ENCODE measurements at places on chromosomes 1 and 21.

DNA sequence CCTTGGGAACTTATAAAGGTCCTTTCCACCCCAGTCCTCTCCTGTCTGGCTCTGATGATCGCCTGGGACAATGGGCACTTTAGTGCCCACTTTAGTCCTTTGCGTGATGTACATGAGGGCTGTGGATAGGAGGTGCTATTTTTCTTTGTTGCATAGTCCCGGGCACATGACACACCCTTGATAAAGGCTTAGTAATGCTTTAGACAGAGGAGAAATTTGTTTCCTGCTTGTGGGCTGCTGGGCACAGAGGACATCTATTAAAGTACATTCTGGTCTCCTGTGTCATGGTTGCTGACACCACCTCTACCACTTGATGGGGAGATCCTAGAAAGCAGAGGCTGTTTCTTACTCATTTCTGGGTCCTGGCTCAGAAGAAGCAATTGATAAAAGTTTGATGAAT, 5.4 kb upstream of the KNCN start:
- DNase-seq = no peak

- DNase-seq = no peak
These were observed 6.2 kb upstream of the KCNA10 start for GRCh38 chr1:110525249-110525595.

GRCh38 chr1:170240409-170240808, 94.7 kb downstream of the NTMT2 start:
- no peak for DNase-seq

- no peak for DNase-seq
These were observed 372.2 kb downstream of the DISC1 start for GRCh38 chr1:231998791-231999190.

DNA sequence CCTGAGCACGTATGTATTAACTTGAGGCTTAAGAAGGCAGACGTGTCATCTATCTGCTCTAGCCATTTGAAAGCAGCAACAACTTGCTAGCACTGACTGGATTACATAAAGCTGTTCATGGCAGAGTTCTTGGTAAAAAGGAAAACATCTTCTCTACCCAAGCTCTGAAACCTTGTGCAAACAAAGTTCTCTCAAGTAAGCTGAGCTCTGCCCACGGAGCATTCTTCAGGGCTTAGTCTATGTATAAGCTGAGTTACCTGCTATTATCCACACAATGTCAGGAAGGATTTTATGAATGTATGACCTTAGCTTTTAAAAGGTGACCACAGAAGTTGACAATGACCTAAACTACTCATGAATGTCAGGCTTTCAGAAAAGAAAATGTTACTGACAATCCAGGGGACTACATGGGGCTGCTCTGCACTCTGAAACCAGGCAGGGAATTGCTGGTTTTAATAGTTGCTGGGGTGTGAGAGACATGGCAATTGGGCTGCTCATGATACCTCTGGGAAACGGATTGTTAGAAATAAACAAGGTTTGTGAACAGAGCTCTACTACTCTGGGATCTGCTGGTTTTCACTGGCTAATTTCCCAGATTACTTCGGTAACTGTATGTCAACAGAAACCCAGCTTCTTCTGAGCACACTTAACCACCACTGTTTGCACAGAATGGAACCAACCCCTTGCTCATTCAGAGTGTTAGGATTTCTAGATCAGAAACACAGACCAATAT, 29.6 kb upstream of the CCN1 start:
- no peak for DNase-seq

DNA sequence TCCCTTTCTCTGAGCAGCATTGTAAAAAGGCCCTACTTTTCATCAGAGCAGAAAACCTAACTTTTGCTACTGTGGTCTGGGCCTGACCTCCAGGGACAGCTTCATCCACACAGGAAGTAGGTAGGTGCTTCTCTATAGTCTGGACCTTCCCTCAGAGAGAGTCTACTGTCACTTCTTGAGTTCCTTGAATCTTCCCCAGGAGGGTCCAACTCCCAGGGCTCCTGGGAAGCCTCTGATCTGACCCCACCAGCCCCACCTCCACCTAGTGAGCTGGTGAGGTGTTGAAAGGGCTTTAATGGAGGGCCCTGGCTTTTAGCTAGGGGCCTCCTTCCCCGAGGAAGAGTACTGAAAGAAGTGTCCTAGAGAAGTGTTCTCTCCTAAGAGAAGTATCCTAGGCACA, 2.7 kb upstream of the VANGL2 start:
- DNase-seq = no peak

- DNase-seq = no peak
These were observed 307.7 kb downstream of the OMA1 start for GRCh38 chr1:58238846-58239245.

DNA sequence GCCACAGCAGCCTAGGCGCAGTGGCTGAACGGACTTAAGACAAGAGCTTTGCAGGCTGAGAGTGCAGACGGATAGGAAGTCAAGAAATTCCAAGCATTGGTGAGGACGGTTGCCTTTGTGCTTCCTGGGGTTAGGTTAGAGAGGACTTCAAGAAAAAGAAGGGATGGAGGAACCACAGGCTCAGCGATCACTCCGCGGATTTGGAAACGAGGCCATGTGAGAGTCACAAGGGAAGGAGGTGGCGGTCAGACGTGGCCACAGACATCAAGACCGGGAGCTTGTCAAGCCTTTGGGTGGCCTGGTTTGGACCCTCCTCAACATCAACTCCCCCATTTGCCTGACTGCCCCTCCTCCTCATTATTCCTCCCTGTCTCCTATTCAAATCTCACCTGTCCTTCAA, 62.3 kb downstream of the NID1 start:
- no peak for DNase-seq

- DNase-seq = no peak
These were observed 1.2 kb downstream of the ELK4 start for GRCh38 chr1:205630651-205631009.

DNA sequence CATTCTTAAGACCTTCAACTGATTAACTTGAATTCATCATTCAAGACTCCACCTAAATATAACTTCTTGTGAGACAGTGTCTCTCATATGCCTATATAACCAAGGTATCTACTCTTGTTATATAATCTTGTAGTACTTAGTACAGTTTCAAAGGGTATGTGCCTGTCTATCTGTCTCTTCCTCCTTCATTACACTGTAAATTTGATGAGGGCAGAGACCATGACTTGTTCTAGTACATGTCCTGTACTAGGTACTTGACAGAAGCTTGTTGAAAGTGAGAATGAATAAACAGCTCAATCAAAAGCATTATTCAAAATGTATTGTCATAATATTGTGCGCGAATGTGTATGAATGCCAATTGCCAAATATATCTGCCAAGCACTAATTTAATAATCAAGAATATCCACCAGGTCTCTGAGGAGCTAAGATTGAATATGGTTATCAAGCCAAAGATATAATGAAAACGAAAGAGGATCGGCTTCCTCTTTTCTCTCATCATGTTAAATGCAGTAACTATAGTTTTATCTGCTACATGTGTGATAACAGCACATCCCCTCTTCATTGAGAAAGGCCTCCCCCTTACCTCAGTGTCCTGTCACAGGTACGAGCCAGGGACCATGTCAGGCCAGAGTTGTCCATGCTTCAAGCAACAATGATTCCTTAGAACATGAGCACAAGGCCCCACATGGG, 117.3 kb downstream of the UCHL5 start:
- no peak for DNase-seq

GRCh38 chr1:154611150-154611862, 3.3 kb upstream of the ADAR start:
- DNase-seq = no peak

GRCh38 chr1:32336963-32337675, 1.1 kb upstream of the MARCKSL1 start:
- DNase-seq = peak; percentile 22

GRCh38 chr1:40382108-40382460, 8.6 kb downstream of the SMAP2 start:
- no peak for DNase-seq

DNA sequence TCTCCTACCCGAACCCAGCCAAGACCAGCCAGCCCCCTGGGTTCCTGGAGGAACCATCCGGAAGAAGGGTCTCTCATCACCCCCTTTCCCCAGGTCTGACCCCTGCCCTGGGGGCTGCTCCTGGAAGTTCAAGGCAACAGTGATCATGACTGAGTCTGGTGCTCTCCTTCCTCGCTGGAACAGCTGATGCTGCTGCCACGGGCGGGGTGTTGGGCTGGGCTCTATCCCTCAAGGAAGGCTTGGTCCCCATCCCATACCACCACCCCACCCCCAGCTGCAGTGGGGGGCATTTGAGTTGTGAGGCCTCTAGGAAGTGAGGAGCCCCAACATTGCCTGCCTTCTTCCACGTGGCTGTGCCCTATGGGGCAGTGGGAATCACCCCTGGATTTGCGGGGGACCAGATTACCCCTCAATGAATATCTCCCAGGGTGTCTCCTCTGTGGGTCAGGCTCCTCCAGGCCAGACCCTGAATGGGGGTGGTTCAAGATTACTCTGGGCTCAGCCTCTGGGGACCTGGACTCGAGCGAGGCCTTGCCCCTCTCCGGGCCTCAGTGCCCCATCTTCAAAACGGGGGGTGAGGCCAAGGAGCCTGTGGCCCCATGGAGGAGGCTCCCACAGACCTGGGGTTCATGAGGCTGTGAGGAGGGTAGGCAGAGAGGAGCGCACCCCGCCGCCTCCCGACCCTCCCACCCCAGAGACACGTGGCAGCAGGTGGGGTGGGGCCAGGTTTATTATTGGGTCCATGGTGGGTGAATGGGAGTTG, 2.8 kb downstream of the MASP2 start:
- no peak for DNase-seq

DNA sequence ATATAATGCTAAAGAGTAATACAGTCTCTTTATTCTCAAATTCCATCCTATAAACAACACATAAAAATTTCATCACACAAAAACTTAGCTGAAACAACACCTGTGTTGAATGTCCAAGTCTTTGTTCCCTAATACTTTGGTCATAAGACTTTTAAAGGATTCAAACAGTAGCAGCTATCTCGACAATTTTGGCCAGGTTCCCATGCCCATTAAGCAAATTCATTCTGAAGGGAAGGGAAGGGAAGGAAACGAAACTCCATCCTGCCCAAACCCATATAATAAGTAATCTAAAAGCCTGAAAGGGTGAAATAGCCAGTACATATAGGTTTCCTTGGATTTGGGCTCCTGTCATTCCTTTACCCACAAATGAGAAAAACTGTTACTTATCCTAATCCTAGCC, 7.5 kb downstream of the IVNS1ABP start:
- no peak for DNase-seq

- DNase-seq = no peak
These were observed 155.5 kb downstream of the GLUL start for GRCh38 chr1:182235952-182236650.

GRCh38 chr1:206784471-206784903, 12.2 kb upstream of the IL10 start:
- DNase-seq = no peak

- DNase-seq = no peak
These were observed 34.1 kb upstream of the RNF187 start for GRCh38 chr1:228453022-228453560.

DNA sequence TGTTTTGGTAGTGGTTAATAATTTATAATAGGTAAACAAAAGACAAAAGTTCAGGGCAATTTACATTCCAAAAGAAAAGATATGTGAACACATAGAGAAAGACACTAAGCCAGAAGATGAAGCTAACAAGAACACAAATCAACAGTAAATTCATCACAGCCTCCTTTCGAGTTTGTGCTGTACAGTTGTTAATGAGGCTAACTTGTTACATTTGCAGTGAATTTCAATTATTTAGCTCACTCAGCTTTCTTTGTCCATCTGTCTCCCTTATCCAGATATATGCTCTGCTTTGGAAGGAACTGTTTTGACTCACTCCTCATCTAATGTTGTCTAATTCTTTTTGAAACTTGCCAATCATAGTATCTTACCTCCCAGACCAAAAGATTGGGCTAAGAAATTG, 423.3 kb upstream of the OLFM3 start:
- no peak for DNase-seq

GRCh38 chr1:99348397-99349132, 84.3 kb downstream of the PLPPR4 start:
- DNase-seq = no peak

DNA sequence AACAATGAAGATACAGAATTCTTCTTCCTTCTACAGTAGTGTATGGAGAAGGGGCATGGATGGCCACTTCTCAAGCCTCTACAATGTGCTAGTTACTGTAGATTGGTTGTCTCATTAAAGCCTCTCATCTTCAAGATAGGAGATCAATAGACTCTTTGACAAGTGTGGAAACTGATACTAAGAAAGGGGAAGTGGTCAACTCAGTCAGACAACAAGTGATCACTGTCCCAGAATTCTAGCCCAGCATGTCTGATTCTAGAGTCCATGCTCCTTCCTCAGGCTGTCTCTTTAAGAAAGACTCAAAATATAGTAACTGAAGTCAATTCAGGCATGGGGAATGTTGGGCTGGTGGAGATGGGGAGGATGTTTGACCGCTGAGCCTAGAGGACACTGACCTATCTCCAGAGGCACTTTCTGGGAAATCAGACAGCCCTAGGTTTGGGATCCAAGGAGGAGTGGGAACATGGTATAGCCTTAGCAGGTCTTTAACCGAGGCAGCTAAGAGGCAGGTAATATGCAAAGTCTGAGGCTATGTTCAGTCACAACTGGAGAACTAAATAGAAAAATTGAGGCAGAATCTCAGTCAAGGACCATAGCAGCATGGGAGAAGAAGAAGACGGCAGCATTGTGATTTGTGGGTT, 39.3 kb upstream of the EYA3 start:
- no peak for DNase-seq

DNA sequence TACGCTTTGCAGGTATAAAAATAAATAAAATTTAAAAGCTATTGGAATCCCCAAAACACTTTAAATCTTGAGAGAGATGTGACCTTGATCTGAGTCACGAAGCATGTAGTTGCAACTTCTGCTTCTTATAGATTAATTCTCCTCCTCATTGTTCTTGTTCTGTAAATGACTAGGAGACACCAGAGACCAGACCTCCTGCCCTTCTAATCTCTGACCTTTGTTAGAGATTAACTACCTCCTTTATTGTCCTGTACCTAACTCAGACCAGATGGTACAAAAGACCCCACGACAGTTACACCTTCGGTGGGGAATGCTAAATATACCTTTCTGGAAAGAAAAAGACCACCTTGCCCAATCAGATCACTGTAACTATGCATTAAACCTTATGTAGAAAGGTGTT, 76.9 kb upstream of the NEK2 start:
- DNase-seq = no peak

- no peak for DNase-seq
These were observed 61.4 kb downstream of the CASZ1 start for GRCh38 chr1:10734962-10735544.

DNA sequence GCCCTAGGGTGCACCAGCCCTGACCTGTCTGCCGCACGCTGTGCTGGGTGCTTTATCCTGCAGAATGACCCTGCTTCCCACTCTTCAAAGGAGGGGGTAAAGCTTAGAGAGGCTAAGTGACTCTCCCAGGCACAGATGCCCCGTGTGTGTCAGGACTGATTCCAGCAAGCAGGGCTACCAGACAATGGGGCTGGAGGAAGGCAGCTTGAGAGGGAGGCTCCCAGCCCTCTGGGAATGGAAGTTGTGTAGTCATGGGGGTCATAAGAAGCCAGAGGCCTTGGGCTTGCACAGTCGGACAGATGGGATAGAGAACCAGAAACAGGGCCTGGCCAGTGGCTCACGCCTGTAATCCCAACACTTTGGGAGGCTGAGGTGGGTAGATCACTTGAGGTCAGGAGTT, 94.1 kb upstream of the KLHDC7A start:
- no peak for DNase-seq
